ENCODE measurements at places on chromosomes 2 and 18.

GRCh38 chr2:74982577-74982976, 24.1 kb downstream of the POLE4 start:
- peaks cover 4% of the 10 kb centered on the region for H3K4me1 ChIP-seq
- no peak overlapping the region for H3K4me3 ChIP-seq
- no peaks in the 10 kb centered on the region for H3K27me3 ChIP-seq

DNA sequence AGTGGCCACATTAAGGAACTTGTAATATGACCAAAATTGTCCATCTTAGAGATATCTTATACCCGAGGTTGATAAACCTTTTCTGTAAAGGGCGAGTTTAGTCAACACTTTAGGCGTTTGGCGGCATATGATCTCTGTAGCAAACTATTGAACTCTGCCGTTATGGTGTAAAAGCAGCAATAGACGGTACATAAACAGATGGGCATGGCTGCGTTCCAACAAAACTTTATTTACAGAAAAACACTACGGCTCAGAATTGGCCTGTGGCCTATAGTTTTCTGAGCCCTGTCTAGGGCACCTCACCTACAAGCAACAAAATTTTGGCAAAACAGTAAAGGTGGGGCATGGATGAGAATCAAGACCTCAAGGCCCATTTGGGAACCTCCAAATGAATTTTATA, 121.9 kb upstream of the HAAO start:
- peaks cover 37% of the 10 kb centered on the region for H3K4me1 ChIP-seq
- no peaks in the 10 kb centered on the region for H3K36me3 ChIP-seq
- H3K27ac ChIP-seq: no peak overlapping the region
- no peak overlapping the region for H3K4me3 ChIP-seq
- DNase-seq: no peak
- H3K27me3 ChIP-seq: no peaks in the 10 kb centered on the region

DNA sequence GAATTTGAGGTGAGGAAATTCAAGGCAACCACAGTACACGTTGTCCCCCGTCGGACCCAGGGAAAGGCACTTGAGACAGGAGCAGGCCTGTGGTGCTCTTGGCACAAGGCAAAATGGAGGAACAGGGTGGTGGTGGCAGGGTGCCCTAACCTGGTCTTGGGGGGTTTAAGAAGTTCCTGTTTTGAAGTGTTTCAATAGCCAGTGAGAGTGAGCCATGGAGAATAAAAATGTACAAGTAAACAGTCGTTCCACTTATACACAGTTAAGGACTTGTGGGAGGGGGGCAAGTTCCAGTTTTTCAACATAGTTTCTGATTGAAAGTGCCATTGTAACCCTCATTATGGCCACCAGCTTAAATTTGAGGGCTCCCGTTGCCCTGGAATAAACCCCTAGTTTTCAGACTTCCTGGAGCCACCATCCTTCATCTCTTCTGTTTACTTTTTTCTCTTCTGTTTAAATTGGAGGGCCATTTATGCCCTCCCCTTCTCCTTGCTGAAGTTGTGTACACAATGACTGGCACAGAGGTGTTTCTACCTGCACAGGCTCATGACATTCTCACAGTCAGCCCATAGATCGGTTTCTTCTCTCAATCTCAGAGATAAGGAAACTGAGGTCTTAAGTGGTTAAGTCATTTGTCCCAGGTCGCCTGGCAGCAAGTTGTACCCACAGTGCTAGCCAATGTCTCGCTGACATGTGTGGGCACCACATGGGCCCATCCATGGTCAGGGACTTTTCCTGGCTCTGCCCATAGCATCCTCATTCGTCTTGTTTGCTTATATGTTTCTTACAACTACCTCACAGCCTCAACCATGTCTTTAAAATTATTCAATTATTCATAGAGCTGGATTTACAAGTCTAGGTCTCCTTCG, 66.0 kb upstream of the ST3GAL5 start:
- H3K27ac ChIP-seq: peak overlapping the region; percentile 69
- H3K4me3 ChIP-seq: no peak overlapping the region
- no peaks in the 10 kb centered on the region for H3K27me3 ChIP-seq
- H3K36me3 ChIP-seq: no peaks in the 10 kb centered on the region
- DNase-seq: no peak

GRCh38 chr18:74420481-74420880, 36.6 kb downstream of the DIPK1C start:
- H3K4me3 ChIP-seq: no peak overlapping the region
- peaks cover 29% of the 10 kb centered on the region for H3K27me3 ChIP-seq
- DNase-seq: no peak

DNA sequence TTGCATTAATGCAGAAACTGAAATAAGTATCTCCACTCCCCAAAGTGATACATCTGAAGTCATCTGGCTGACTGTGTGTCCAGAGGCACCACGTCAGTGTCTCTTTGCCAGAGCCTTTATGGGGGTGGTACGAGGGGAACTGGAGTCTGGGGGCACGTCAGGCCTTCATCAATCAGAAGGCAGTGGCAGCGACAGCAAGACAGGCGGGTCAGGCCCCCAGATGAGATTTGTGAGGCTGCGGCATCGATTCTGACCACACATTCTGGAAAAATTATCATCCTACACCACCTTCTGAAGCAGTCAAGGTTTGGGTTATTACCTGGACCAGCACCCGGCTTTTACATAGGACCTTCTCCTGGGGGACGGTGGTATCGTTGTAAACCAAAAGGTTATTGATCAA, 223.6 kb downstream of the GBX2 start:
- H3K36me3 ChIP-seq: peaks cover 11% of the 10 kb centered on the region
- DNase-seq: no peak
- peaks cover 10% of the 10 kb centered on the region for H3K4me1 ChIP-seq
- no peak overlapping the region for H3K27ac ChIP-seq
- H3K27me3 ChIP-seq: peaks cover 6% of the 10 kb centered on the region

DNA sequence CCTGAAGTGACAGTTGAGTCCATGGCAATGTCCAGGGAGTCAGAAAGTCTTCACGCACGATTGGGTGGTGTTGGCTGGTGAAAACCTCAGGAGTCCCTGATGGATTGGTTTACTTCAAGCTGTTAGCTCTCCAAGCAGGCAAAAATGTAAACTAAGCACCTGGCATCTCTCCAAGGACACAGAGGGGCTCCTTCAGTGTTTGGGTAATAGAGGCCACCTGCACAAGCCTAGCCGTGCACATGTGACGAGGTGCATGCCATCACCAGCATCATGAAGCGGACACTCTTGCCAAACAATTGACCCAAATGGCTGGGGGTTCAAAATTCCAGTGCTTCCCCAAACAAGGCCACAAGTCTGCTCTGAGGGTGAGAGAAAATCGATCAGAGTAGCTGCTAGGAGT, 104.7 kb upstream of the CD302 start:
- H3K36me3 ChIP-seq: no peaks in the 10 kb centered on the region
- peaks cover 5% of the 10 kb centered on the region for H3K4me1 ChIP-seq
- H3K4me3 ChIP-seq: no peak overlapping the region
- DNase-seq: no peak

- no peak overlapping the region for H3K4me3 ChIP-seq
- no peak for DNase-seq
- no peaks in the 10 kb centered on the region for H3K4me1 ChIP-seq
- H3K27me3 ChIP-seq: peaks cover 25% of the 10 kb centered on the region
- no peak overlapping the region for H3K27ac ChIP-seq
These were observed 180.1 kb upstream of the SALL3 start for GRCh38 chr18:78799382-78800089.

GRCh38 chr18:38545071-38545470, 979.5 kb upstream of the CELF4 start:
- H3K27me3 ChIP-seq: no peaks in the 10 kb centered on the region
- H3K27ac ChIP-seq: no peak overlapping the region
- no peaks in the 10 kb centered on the region for H3K36me3 ChIP-seq
- no peak for DNase-seq
- no peaks in the 10 kb centered on the region for H3K4me1 ChIP-seq

GRCh38 chr18:37452682-37453385, 112.8 kb downstream of the CELF4 start:
- no peak for DNase-seq
- peaks cover 46% of the 10 kb centered on the region for H3K4me1 ChIP-seq
- H3K27me3 ChIP-seq: no peaks in the 10 kb centered on the region
- peak overlapping the region; percentile 94 for H3K27ac ChIP-seq
- no peak overlapping the region for H3K4me3 ChIP-seq

DNA sequence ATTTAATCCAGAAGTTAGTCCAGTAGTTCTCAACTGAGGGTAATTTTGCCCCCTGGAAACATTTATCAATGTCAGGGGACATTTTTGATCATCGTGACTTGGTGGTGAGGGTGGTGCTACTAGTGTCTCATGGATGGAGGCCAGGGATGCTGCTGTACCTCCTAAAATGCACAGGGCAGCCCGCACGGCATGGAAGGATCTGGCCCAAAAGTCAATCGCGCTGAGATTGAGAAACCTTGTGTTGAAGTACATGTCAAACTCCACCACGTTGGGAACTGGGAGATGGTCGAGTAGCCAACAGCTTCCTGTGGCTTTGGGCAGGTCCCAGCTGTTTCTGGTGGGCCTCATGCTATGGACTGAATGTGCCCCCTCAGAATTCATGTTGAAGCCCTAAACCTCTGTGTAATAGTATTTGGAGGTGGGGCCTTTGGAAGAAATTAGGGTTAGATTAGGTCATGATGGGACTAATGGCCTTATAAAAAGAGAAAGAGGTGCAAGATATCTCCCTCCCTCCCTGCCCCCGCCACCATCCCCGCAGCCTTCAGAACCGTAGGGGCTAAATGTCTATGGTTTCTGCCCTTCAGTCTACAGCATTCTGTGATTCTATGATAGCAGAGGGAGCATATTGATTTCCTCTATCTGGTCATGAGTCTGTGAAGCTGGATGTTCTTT, 259.7 kb downstream of the MYCN start:
- H3K27me3 ChIP-seq: no peaks in the 10 kb centered on the region
- no peak overlapping the region for H3K4me3 ChIP-seq
- H3K4me1 ChIP-seq: peaks cover 13% of the 10 kb centered on the region
- H3K27ac ChIP-seq: no peak overlapping the region
- no peak for DNase-seq
- no peaks in the 10 kb centered on the region for H3K36me3 ChIP-seq

DNA sequence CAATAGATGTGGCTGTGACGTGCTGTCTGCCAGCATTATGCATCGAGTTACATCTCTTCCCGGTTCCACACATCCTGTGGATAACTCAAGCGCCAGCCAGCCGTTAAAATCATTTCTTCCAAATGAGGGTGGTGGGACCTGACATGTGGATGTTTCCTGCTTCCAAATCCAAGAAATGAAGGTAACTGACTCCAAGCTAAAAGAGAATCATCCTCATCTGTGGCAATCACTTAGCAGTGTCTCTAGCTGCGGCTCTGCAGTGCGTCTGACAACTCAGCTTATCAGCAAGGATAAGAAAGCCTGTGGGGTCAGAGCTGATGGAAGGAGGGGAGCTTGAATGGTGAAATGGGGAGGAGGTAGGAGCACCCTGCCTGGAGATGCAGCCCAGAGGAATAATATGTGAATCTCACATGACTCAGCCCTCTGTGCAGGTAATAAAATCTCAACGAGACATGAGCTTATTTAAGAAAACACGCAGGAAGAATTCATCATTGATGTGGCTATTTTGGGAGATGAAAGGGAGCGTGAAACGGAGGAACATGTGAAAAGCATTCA, 382.2 kb upstream of the TRIB2 start:
- H3K4me3 ChIP-seq: no peak overlapping the region
- no peak overlapping the region for H3K27ac ChIP-seq
- no peaks in the 10 kb centered on the region for H3K27me3 ChIP-seq
- no peak for DNase-seq
- peaks cover 9% of the 10 kb centered on the region for H3K4me1 ChIP-seq

- peaks cover 45% of the 10 kb centered on the region for H3K4me1 ChIP-seq
- no peaks in the 10 kb centered on the region for H3K27me3 ChIP-seq
- no peak overlapping the region for H3K27ac ChIP-seq
- no peak overlapping the region for H3K4me3 ChIP-seq
These were observed 97.7 kb downstream of the TMEM17 start for GRCh38 chr2:62408241-62408677.

GRCh38 chr2:119438128-119438656, 6.5 kb downstream of the TMEM37 start:
- no peaks in the 10 kb centered on the region for H3K27me3 ChIP-seq
- H3K4me1 ChIP-seq: peaks cover 21% of the 10 kb centered on the region
- no peak overlapping the region for H3K27ac ChIP-seq
- DNase-seq: no peak
- peaks cover 2% of the 10 kb centered on the region for H3K36me3 ChIP-seq
- H3K4me3 ChIP-seq: no peak overlapping the region

DNA sequence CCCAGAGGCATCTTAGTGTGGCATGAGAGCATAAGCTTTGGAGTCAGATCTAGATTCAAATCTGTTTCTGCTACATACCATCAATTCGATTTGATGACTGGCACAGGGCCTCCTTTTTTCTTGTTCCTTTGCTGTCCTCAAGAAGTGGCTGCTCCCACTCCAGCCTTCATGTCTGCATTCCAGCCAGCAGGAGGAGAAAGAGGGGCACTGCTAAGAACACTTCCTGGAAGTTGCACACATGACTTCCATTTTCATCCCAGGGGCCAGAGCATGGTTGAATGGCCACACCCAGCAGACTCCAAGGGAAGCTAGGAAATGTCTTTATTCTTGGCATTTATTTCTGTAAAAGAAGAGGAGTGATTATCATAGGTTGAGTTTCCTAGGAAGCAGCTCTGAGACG, 50.4 kb downstream of the EML6 start:
- H3K4me3 ChIP-seq: no peak overlapping the region
- no peaks in the 10 kb centered on the region for H3K27me3 ChIP-seq
- H3K36me3 ChIP-seq: peaks cover 5% of the 10 kb centered on the region
- H3K4me1 ChIP-seq: peaks cover 8% of the 10 kb centered on the region

DNA sequence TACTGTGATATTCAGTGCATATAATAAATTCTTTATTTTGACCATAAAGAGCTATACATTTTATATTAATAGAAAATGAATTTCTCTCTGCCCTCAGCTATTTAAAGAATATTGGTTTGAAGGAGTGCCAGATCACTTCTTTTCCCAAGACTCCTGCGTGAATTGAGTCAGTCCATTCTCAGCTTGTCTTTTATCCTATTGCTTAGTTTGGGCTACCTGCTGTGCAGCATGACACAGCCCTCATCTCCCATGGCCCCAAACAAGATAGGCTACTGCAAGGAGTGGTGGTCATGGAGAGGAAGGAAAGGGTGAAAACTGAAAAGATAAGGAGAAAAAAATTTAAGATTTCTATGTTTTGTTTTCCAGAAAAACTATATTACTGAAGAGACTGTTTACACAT, 10.1 kb upstream of the FBXO11 start:
- no peaks in the 10 kb centered on the region for H3K27me3 ChIP-seq
- H3K4me3 ChIP-seq: no peak overlapping the region
- no peak for DNase-seq
- no peak overlapping the region for H3K27ac ChIP-seq
- H3K4me1 ChIP-seq: no peaks in the 10 kb centered on the region
